ENCODE measurements at places on chromosomes 2 and 18. TPM values are rescaled to one million over a fixed set of nuclear protein-coding genes. Genes with fewer than 3 reads are reported as not detected.

Gene AQP12A
- total RNA-seq: not detected

Gene ABCG8
- total RNA-seq: not detected

Gene LIMS2
- total RNA-seq: 31.8 TPM

Gene SCN9A
- total RNA-seq: 0.36 TPM

Gene LRRC30
- total RNA-seq: 1.4 TPM

Gene BBS5
- total RNA-seq: 8.1 TPM

Gene C2orf78
- total RNA-seq: not detected

Gene PRSS56
- total RNA-seq: 2.0 TPM

Gene MARCHF7
- 83.9 TPM for total RNA-seq

Gene REG3G
- not detected for total RNA-seq

Gene REG1B
- not detected for total RNA-seq

Gene SH3BP4
- 7.6 TPM for total RNA-seq

Gene TMEM198
- total RNA-seq: 2.1 TPM

Gene EFEMP1
- total RNA-seq: 11.2 TPM

Gene C1D
- 17.6 TPM for total RNA-seq

Gene FAM237A
- total RNA-seq: not detected

Gene CXCR2
- 1.3 TPM for total RNA-seq

Gene CCDC121
- total RNA-seq: 4.8 TPM

Gene HOXD12
- total RNA-seq: not detected

Gene ALLC
- not detected for total RNA-seq

Gene ACKR3
- 14.7 TPM for total RNA-seq

Gene DCC
- not detected for total RNA-seq

Gene SP5
- total RNA-seq: not detected

Gene FN1
- 21.3 TPM for total RNA-seq

Gene ASB1
- total RNA-seq: 42.7 TPM

Gene INO80C
- 21.1 TPM for total RNA-seq

Gene RFX8
- 0.12 TPM for total RNA-seq

Gene UGT1A9
- not detected for total RNA-seq

Gene STAT4
- 0.53 TPM for total RNA-seq

Gene NGEF
- 0.22 TPM for total RNA-seq

Gene VWA3B
- not detected for total RNA-seq

Gene INPP5D
- 4.1 TPM for total RNA-seq

Gene KCNIP3
- 0.93 TPM for total RNA-seq

Gene OTOF
- total RNA-seq: 0.46 TPM

Gene ACP1
- total RNA-seq: 63.1 TPM

Gene PRR30
- total RNA-seq: not detected

Gene CCDC85A
- total RNA-seq: 5.6 TPM

Gene SCN2A
- total RNA-seq: not detected
